Activated CD8-positive, alpha-beta memory T cell treated with anti-CD3 and anti-CD28 coated beads for 48 hours (primary cell): ENCODE measurements at places on chromosomes 6 and 20.

DNA sequence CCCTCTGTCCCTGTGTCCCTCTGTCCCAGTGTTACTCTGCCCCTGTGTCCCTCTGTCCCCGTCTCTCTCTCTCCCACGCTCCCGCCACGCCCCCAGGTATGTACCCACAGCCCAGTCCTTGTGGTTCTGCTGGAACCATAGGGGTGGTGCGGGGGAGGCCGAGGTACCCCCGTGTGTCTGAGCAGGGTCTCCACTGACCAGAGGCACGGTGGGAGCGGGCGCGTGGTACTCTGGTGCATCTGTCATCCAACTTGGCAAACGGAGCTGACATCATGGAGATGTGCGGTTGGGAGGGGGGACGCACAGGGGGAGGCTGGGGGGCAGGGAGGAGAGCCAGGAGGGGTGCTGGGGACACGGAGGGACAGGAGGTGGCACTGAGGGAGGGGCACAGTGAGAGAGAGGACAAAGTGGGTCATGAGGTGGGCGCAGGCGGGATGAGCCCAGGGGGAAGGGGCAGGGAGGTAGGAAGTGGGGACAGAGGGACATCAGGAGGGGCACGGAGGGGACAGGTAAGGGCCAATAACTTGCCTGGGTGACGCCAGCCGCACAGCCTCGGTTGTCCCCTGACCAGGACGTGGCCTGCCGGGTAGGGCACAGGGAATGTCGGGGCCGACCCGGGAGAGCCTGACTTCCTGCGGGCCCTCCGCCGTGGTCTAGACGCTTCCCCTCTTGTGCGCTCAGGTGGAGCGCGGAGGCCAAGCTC, 163.6 kb upstream of the PDE10A start:
- no peak for DNase-seq

DNA sequence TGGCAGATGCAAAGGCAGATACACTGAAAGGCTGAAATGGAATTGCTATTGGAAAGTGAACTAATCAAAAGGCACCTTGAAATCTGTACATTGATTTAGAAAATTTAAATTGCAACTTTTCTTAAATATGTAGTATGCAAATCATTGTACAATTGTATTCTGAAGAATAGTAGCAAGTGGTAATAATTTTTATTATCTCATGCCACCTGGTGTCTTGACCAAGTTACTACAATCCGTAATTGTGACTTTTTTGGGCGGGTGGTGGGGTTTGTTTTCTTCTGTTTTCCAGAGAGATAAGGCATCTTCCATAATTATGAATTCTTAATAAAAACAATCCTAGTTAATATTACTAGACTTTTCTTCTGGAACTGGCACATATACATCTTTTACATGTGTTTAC, 12.5 kb upstream of the BCKDHB start:
- no peak for DNase-seq

DNA sequence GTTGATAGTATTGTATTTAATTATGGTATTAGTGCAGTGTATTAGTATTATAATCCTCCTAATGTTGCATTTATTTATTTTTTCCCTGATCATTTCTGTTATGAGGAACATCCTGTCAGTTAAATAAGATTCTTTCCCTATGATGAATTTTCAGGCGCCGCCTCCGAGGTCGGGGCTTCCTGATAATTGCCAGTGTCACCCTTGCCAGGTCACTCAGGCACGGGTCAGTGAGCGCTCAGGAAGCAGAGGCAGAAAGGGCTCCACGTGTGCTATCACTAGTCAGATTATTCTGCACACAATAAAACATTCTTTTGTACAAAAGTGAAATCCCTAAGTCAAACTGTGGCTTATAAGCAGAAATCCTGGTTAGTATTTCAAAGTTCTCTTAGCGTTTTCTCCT, 64.8 kb downstream of the TSHZ2 start:
- DNase-seq: no peak

DNA sequence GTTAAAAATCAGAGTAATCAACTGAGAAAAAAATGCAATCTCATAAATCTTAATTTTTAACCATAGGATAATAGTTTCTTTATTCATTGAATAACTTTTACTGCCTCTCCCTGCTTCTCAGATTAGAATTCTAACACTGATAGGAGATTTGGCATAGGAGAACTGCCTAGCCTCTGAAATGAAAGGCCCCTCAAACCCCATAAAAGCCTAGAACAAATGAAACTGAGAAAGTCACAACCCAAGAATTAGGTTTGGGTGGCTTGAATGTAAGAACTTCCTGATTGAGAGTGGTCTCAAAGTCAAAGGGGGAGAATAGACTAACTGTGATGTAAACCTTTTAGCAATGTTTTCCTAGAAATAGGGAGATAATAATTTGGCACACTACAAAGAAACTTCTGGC, 52.2 kb downstream of the SAMD5 start:
- DNase-seq: no peak

DNA sequence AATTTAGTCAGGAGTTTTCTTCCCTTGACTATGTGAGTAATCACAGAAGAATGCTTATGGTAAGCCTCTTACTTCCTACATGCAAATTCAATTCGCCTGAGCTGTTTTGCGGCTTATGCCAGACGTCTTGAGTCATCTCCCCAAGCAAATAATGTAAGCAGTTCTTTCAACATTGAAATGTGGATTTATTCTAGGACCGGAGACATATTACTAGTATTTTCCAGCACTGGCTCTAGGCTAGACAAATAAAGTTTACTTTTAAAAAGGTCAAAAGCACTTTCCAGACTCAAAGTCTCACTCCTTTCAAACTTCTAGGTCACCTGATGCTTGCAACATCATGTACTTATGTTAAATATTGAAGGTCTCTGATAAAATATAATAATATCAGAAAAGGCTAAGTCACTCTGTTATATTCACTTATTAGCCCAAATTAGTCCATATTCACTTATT, 38.1 kb upstream of the NOX3 start:
- DNase-seq: no peak

DNA sequence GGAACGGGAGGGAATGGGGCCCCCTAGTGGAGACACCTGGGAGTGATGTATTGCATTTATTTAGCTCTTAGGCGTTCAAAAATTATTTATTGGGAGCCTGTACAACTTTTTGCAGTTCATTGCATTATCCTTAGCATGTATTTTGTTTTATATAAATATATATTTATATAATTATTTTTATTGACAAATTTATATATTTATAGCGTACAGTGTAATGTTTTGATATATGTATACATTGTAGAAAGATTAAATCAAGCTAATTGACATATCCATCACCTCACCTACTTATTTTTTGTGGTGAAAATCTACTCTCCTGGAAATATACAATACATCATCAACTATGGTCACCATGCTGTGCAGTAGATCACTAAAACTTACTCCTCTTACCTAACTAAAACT, 975 bp downstream of the SIRT5 start:
- no peak for DNase-seq

DNA sequence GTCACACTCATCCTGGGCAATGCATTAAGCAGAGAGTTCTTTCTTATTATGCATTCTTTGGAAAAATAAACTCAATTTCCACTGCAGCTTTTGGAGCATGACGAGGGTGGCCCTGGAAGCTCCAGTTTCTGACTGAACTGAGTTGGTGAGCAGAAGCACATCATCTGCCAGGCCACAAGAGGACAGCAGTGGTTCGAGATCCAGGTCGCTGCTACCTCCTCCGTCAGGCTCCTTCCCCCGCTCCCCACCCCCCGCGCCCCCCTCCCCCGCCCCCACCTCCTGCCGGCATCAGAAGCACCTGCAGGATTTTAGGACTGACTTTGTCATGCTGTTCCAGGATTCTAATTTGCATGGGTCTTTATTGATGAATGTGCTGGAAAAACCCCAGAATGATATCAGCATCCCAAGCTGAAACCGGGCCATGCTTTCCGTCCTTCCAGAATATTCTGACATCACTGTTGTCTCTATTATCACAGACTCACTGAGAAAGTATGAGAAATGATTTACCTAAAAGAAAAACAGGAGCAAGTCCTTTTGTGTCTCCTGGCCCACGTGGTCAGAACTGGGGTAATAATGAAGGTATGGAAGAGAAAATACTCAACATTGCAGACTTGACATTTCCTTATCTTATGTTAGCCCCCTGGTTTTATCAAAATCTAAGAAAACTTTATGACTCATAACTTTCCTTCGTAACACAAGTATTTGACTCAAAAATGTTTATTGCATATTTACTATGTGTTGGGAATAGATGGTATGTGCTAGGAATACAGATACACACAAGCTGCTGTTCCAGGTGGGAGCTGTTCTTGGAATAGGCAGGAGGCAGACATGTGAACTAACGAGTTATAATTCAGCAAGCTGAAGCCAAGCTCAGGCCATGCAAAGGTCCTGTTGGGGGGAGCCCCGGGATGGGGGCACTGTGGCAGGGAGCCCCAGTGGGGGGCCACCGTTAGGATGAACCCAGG, 220.2 kb upstream of the EXOC2 start:
- DNase-seq: no peak

GRCh38 chr6:99013145-99013544, 65.4 kb upstream of the FBXL4 start:
- no peak for DNase-seq

DNA sequence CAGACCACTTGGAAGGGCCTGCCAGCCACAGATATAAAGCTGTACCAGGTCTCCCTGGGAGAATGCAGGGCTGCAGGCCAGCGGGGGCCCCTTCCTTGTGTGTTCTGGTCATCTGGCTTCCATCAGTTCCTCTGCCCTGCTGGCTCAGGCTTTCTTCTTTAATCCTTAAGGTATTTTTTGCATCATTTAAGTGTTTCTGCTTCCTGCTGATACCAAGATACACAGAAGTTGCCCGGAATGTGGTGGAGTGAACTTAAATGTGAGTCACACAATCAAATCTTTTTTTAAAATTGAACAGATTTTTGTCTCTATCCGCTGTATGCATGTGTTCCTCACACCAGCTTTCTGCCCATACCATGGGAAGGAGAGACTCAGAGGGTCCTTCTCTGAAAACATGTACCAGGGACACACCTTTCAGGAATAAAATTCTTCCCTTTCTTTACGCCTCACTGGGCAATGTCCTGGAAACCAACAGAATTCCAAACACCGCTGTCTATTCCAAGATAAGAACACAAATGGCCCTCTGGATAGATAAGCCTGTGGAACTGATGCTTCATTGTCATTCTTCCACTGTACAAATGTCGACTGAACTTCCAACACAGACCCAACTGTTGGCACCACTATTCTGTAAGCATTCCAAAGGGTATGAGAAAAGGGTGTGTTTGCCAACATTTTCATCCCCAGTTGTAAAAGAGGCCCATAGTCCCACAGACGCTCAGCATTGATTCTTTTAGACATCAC, 206.2 kb upstream of the MYLIP start:
- DNase-seq: no peak

- DNase-seq: no peak
Measured at GRCh38 chr6:132286298-132287019, 114.8 kb downstream of the MOXD1 start.

- DNase-seq: no peak
Measured at GRCh38 chr6:31640612-31641011, 11.8 kb downstream of the BAG6 start.

- no peak for DNase-seq
Measured at GRCh38 chr20:52985687-52986086, 13.5 kb downstream of the TSHZ2 start.
